ENCODE measurements at places on chromosomes 2 and 18.

- DNase-seq: no peak
Measured at GRCh38 chr18:50918153-50918552, 39.2 kb downstream of the ME2 start.

GRCh38 chr18:37778417-37779165 is 213.0 kb upstream of the CELF4 start:
- no peak for DNase-seq

GRCh38 chr2:177284531-177284930 is 20.0 kb upstream of the NFE2L2 start:
- no peak for DNase-seq

DNA sequence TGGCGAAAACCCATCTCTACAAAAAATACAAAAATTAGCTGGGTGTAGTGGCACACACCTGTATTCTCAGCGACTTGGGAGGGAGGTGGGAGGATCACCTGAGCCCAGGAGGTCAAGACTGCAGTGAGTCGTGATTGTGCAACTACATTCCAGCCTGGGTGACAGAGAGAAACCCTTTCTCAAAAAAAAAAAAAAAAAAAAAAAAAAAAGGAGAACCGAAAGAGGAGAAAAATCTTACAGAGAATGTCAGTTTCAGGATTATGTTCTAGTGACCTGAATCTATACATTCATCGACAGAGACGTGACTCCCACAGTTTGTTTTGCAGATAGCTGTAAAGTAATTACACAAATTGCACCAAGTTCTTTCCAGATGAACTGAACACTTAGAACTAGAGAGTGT is 187.8 kb downstream of the FTCDNL1 start:
- no peak for DNase-seq

- DNase-seq: no peak
Measured at GRCh38 chr2:224211791-224212190, 172.7 kb upstream of the SERPINE2 start.

- DNase-seq: peak; percentile 44
Measured at GRCh38 chr18:10032331-10033015, 118.7 kb downstream of the VAPA start.

DNA sequence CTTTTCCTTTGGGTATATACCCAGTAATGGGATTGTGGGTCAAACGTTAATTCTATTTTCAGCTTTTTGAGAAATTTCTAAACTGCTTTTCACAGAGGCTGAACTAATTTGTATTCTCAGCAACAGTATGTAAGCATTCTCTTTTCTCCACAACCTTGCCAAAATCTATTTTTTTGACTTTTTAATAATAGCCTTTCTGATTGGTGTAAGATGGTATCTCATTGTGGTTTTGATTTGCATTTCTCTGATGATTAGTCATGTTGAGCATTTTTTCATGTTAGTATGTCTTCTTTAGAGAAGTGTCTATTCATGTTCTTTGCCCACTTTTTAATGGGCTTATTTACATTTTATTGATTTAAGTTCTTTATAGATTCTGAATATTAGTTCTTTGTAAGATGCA is 145.5 kb downstream of the TRABD2A start:
- no peak for DNase-seq

- DNase-seq: no peak
Measured at GRCh38 chr2:135299165-135299564, 231.9 kb downstream of the ZRANB3 start.

DNA sequence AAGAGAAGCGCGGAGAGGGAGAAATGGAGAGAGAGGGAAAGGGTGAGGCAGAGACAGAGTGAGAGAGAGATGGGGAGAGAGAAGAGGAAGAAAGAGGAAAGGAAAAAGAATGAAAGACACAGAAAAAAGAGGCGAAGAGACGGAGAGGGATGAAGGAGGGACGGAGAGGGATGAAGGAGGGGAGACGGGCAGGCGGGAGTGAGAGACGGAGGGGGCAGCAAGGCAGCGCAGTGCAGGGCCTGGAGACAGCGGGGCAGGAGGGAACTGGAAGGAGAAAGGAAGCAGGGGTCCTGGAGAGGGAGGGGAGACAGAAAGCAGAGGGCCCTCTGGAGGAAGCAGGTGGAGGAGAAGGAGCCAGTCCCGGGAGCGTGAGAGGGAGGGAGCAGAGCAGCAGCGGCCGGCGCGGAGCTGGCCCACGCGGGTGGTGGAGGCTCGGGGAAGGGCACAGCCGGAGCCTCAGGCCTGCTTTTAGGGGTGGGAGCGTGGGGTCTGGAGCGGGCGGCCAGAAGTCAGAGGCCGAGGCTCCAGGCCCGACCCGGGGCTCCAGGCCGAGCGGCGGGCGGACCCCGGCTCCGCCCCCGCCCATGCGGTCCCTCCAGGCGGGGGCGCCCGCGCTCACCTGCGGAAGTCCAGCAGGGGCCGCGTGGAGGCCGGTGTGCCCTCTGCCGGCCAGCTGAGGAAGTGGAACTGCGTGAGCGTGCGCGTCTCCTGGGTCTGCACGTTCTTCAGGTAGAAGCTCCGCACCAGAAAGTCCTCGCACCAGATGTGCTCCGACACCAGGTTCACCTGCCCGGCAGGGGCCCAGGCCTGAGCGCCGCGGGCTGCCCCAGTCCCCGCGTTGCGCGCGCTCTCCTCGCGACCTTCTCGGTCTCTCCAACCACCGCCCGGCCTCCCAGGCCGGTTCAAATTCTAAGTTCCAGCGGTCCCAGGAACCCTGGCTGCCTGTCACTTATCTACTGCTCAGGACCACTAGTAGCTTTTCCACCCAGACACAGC is 14.5 kb downstream of the PTPRN start:
- peak; percentile 82 for DNase-seq

GRCh38 chr18:9992300-9992972 is 78.6 kb downstream of the VAPA start:
- no peak for DNase-seq

DNA sequence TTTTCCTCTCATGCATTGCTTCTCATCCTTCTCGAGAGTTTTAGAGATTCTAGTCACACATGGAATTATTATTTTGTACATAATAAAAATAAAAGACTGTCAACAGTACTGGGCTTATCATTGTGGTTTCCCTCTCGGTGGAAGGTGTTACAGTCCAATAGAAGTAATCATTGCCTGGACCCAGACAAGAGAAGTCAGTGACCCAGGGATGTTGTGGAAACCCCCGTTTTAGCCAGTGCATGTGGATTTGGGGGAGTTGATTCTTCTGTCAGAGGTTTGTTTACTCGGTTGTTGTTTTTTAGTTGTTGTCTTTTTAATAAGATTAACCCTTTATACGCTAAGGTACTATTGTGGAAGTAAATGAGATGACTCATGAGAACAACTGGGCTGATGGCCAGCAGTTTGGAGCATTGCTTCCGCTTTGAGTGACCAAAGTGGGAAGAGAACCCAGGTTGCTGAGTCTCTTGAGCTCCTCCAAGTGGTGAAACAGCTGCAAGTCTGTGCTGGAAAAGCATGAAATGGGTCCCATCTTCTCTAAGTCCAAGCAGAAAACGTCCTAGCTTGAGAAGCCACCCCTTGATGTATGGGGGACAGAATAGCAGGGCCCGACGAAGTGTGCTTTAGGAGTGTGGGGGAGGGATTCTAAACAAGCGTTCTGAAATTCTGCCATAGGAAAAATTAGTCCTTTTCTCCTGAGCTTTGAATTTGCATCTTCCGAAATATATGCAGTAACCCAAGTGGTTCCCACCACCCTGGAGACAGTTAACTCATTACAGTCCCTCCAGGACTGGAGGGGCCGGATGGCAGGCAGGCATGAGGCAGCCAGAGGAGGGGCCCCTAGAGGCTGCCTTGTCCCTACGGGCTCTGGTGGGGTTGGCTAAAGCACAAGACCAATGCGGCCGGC is 61.8 kb upstream of the GPR45 start:
- DNase-seq: no peak

GRCh38 chr2:126531029-126531428 is 124.9 kb upstream of the GYPC start:
- DNase-seq: no peak

DNA sequence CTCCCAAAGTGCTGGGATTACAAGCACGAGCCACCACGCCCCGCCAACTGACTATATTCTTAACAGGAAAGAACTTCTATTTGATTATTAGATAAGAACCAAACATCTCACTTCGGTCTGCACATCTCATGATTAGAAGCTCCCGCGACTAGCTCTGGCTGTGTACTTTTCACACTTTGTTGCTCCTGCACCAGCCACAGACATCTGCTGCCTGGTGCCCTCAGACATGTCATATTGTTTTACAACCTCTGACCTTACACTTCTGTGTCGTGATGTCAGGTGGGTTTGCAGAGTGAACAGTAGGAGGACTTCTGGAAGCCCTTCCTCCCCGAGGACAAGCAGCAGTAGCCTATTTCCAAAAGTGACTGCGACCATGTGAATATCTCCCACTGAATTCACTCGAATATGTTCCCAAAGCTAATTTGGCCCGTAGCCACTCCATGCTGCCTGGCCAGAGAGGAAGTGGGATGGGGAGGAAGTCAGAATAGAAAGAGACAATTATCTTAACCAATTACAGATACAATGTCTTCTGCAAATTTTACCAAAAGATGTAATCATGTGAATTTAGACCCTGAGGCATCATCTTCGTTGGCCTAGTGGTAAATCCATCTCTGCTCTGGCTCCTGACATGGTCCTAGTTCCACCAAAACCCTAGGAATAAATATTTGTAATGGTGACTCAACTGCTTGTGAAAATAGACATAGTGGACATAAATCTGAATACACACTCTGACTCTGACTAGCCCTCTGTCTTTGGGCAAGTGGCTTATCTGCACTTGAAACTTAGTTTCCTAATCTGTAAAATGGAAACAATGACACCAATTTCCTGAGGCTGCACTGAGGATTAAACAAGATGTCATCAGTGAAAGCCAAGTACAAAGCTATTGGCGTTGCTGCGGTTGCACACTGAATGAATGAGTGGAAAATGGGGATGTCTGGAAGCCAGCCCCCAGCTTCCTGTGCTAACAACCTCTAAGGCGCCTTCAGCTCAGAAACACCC is 406.1 kb downstream of the LRATD1 start:
- no peak for DNase-seq

GRCh38 chr2:145161656-145162055 is 641.7 kb upstream of the ZEB2 start:
- DNase-seq: no peak

GRCh38 chr2:47056868-47057686 is 98.0 kb downstream of the STPG4 start:
- no peak for DNase-seq

DNA sequence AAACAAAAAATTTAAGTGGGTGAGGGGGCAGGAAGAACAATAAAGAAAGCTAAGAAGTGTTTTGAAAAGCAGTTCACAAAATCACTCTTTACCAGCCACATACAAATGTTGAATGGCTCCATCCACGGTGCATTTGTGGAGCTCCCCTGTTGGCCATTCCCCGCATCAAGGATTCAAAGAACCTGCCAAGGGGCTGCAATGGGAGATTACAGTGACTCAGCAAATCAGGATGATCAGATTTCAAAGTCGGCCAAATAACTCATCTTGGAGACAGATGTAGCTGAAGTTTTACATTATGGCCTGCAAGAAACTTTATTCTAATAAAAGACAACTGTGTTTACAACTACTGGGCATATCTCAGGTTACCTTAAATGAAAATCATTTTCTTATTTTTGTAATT is 26.9 kb downstream of the COL4A3 start:
- no peak for DNase-seq

DNA sequence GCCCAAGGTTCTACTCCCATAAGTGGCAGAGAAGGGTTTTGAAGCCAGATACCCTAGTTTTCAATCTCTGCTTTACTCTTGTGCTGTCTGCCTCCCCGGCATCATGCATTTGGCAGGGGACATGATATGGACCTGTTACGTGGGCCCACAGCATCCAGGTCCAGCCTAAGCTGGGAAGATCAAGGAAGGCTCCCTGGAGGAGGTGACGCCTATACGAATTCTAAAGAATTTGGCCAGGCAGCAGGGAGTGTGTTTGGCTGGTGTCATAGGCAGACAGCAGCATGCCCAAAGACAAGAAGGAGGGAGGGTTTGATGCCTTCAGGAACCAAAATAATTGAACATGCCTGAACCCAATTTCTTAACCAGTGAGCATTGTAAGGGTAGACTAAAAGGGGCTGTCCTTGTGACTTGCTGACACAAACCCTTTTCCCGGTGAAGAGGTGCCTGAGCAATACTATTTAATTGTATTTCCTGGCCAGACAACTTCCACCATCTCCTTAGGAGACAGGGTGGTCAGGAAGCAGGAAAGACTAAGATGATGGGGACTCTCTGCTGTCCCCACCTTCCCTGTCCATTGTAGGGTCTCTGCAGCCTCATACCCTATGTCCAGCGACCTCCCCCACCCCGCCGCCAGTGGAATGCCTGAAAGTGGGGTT is 21.3 kb downstream of the NRP2 start:
- DNase-seq: no peak

- peak; percentile 52 for DNase-seq
Measured at GRCh38 chr2:68251855-68252399, 405 bp downstream of the PPP3R1 start.

DNA sequence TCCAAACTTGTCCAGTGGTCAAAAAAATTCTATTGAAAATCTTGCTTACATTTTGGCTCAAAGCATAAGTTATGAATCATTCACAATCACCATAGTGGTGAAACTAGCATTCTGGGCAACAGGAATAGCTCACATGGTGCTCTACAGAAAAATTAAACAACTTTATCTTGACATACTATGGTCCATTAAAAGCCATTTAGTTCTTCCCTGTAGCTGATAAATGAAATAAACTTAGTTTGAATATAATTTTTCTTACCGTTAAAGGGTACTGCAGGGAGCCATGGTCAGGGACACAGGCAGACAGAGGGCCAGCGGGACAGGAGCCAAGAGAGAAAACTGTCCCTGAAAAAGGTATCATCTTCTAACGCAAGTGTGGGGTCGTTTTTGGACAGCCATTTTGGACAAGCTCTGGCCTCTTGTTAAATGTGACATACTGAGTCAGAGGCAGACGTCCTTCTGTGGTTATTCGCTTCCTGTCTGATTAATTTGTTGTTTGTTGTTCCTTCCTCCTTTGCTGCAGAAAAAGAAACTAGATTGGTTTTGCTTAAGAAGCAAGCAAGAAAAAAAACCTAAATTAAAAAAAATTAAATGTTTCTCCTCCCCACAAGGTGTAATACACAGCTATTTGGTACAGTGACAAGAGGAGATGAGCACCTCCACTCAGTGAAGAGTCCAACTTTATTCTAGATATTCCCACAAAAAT is at the start of gene WIPF1:
WIPF1 (minus strand) TSS at position 460 of the 703 bp plus-strand sequence. CDS start 12,231 bp downstream, outside the sequence.
- peak; percentile 25 for DNase-seq

GRCh38 chr18:35283923-35284794 is 5.9 kb downstream of the ZSCAN30 start:
- no peak for DNase-seq

- DNase-seq: no peak
Measured at GRCh38 chr2:85410584-85411404, 628 bp upstream of the CAPG start.

- DNase-seq: no peak
Measured at GRCh38 chr2:206561962-206562361, 80.3 kb upstream of the FAM237A start.

DNA sequence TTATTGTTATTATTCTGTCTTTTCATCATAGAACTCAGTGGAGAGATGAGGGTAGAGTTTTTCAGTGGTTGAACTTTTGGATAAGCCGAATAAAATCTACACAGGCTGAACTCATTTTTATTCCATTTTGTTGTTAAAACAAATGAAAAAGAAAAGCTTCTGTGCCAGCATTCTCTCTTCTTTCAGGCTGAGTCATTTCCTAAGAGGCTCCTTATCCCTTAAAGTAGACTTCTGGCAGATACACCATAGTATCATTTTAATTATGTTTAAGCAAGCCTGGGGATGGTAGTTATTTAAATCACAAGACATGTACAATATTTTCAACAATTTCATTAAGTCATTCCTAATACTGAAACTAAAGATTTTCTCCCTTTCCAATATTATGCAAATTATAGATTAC is 1364.0 kb upstream of the NRXN1 start:
- no peak for DNase-seq

- no peak for DNase-seq
Measured at GRCh38 chr2:23487735-23488492, 102.9 kb downstream of the KLHL29 start.

- DNase-seq: no peak
Measured at GRCh38 chr18:211582-211981, 53.2 kb downstream of the USP14 start.
